ENCODE measurements at places on chromosomes 7 and 10.
A peak's percentile ranks its signal among the peaks of the same experiment; 100 is the strongest.

DNA sequence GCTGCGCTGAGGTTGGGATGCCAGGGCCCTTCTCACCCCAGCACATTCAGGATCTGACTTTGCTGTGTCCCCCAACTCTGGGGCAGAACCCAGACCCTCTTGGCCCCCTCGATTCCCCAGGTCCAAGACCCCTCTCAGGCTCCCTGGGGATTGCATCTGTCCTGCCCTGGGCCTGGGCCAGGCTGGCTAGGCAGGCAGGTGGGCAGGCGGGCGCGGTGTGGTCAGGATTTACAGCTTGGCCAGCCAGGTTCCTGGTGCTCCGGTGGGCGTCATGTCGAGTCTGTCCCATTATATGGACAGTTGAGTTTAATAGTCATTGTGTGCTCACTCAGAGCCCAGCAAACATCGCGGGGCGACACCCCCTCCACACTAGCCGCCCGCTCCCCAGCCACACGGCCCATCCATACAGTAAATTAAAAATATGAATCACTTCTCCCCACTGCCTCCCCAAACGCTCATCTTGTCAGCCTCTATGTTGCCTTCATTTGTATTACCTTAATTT, 23.5 kb downstream of the POLL start:
- no peak for DNase-seq

GRCh38 chr10:76049581-76050290, 618.3 kb downstream of the LRMDA start:
- DNase-seq: peak; percentile 21

DNA sequence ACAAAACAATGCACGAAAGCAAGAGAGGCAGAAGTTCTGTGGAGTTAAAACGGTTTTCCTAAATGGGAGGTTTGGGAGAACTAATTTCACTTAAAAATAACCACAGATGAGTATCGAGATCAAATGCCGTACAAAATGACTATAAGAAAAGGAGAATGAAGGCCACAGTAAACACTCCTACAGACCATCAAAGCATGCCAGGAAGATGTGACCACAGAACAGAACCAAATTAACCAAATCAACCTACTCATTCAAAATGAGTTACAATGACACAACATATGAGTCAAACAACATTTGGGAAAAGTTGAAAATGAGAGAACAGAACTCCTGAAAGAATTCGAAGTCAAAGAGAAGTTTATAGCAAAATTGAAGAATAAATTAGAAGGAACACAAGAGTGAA, 24.3 kb upstream of the DOCK1 start:
- DNase-seq: no peak

DNA sequence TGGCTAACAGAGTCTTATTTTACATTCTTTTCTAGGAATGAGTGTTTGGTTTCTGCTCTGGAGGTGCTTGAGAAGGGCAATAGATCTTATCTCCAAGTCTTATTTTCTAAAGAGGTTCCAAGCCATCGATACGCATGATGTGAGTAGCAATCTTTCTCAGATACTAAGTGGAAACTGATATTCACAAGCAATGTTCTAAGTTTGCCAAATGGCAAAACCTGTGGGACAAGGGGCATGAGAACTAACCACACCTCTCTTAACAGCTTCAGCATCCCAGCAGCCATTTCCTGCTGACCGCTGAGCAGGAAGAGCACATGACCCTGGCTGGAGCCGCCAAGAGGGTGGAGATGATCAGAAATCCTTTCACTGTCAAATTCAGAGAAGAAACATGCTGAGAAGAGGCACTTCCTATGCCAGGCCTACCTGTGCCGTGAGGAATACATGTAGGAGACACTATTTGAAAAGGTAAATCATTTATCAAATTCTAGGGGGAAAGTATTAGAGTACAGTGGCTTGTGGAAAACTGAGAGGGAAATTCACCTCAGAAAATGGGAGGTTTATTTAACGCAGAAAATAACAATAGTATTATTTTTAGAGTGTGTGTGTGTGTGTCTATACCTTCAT, 35.2 kb downstream of the CCDC71L start:
- DNase-seq: no peak

DNA sequence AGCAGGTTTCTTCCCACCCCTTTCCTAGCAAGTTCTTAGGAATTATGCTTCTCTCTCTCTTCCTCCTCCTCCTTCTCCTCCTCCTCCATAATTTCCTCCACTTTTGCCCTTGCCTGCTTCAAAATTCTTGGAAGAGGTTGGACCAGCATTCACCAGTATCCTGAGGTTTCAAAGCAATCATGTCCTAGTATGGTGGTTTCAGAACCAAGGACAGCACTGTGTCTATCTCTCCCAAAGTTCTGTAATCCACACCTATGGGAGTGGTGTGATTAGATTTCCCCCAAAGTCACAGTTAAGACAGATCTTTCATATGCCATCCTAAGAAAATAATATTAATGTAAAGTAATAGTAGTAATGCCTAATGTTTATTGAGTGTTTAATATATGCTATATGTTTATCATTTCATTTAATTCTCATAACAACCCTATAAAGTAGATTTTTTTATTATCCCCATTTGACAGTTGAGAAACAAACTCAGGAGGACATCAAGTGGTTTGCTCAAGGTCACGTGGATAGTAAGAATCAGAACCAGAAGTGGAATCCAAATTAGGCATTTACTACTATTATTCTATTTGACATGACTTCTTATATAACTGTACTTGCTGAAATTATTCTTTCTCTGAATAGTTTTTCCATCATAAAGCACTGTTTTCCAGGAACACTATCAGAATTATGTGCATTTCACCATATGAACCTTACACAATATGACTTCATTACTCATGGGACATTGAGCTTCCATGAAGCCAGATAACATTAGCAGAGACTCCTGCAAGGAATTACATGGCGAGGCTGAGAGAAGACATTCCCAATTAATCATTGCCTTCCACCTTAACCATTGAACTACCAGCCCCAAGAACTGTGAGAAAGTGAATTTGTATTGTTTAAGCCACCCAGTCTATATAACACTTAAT, 91.4 kb downstream of the IPMK start:
- DNase-seq: peak; percentile 29

DNA sequence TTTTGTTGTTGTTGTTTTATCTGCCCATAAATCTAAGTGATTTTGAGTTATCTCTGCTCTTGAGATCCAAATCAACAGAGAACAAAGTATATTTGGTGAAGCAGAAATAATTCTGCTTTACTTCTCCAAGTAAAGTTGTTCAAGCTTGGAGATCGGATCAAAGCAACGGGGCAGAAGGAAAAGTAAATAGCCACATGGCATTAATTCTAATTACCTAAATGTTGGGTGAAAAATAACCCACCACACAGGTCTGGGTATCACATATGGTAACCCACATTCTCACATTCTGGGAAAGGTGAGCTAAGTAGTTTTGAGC, 3.1 kb downstream of the NRP1 start:
- DNase-seq: no peak

DNA sequence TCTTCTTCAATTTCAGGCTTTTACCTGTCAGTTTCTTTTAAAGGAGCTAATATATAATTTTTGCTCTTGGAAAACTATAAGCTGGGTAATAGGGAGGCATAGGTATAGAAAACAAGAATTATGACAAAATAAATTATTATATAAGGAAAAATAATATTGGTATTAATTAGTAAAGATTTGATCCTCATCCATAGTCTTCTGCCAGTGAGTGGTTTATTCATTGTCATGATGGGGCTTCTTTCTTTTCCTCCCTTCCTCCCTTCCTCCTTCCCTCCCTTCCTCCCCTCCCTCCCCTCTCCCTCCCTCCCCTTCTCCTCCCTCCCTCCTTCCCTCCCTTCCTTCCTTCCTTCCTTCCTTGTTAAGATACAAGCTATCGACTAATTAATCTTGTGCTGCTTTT, 698.6 kb downstream of the SORCS3 start:
- DNase-seq: no peak

DNA sequence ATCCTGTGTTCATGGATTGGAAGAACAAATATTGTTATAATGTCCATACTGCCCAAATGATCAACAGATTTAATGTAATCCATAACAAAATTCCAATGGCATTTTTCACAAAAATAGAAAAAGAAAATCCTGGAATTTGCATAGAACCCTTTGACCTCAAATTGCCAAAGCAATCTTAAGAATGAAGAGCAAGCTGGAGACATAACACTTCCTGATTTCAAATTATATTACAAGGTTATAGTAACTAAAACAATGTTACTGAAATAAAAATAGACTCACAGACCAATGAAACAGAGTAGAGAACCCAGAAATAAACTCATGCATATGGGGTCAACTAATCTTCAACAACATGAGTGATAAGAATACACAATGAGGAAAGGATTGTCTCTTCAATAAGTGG, 302.5 kb downstream of the PHTF2 start:
- DNase-seq: peak; percentile 31

DNA sequence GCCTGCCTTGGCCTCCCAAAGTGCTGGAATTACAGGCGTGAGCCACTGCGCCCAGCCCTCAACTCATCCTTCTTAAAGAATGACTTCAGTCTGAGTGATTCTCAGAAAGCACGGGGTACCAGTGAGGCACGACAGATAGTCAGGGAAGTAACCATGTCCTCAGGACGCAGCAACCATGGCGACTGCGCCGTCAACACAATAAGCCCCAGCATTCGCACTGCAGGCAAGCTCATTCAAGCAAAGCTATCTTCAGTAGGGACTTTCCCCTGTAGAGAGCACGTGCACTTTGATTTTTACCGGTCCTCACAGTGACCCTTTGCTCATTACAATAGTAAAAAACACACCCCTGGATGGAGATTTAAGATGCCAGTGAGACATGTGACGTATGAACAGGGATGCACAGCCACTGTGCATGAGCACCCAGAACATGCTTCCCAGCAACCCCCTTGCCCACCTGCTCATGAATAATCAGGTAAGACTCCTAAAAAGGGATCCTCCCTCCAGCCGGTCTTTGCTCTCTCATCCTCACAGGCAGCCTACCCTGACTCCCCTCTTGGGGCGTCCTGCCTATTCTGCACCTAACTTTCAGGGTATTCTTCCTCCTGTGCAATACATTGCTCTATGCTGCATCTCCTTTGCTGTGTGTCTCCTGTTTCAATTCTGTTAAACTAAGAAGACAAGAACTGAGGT, 9.1 kb downstream of the WDR86 start:
- DNase-seq: no peak

DNA sequence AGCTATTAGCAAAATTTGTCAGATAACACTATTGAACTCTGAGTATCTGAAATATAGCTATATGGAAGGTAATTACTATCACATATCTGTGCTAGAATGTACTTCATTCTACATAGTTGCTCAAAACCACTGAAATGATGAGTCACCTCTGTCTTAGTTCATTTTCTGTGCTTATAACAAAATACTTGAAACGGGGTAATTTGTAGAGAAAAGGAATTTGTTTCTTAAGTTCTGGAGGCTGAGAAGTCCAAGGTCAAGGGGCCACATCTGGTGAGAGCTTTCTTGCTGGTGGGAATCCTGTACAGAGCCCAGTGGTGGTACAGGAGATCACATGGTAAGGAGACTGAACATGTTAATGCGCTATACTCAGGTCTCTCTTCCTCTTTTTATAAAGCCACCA, 41.9 kb upstream of the TNKS2 start:
- DNase-seq: peak; percentile 89

DNA sequence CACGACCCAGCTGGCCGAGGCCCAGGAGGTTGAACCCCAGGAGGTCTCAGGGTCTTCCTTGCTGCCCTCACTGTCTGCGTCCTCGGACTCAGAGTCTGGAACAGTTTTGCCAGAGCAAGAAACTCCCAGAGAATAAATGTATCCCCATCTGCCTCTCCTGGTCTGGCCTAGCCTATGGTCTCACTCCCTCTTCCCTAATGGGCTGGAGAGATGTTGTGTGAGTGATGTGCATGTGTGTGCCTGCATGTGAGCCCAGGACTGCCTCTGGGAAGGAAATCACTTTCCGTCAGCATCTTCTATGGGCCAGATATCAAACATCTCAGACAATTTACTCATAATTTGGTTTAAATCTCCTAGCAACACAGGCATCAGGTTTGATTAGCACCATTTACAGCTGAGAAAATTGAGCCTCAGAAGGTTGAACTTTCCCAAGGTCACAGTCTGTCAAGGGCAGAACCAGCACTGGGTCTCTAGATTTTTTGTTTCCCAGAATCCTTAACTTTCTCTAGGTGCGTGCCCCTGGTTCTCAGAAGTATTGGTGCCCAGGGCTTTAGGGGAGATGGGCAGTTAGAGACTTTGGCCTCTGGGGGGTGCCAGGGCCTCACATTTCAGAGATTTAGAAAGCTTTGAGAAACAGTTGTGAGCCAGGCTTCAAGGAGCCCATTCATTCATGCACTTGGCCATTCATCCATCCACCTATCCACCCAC, 4.9 kb downstream of the TMEM270 start:
- peak; percentile 67 for DNase-seq

- no peak for DNase-seq
These were observed 21.2 kb downstream of the LSMEM1 start for GRCh38 chr7:112501801-112502503.

GRCh38 chr7:112484671-112485167, 3.9 kb downstream of the LSMEM1 start:
- DNase-seq: peak; percentile 93

GRCh38 chr7:70178787-70179186, 580.5 kb downstream of the AUTS2 start:
- no peak for DNase-seq

- DNase-seq: no peak
These were observed 90.0 kb downstream of the PLXNA4 start for GRCh38 chr7:132486274-132486610.

GRCh38 chr10:132585732-132586722, 48.4 kb downstream of the INPP5A start:
- DNase-seq: no peak

- DNase-seq: no peak
These were observed 5.8 kb upstream of the ATP6V0E2 start for GRCh38 chr7:149867762-149868622.

DNA sequence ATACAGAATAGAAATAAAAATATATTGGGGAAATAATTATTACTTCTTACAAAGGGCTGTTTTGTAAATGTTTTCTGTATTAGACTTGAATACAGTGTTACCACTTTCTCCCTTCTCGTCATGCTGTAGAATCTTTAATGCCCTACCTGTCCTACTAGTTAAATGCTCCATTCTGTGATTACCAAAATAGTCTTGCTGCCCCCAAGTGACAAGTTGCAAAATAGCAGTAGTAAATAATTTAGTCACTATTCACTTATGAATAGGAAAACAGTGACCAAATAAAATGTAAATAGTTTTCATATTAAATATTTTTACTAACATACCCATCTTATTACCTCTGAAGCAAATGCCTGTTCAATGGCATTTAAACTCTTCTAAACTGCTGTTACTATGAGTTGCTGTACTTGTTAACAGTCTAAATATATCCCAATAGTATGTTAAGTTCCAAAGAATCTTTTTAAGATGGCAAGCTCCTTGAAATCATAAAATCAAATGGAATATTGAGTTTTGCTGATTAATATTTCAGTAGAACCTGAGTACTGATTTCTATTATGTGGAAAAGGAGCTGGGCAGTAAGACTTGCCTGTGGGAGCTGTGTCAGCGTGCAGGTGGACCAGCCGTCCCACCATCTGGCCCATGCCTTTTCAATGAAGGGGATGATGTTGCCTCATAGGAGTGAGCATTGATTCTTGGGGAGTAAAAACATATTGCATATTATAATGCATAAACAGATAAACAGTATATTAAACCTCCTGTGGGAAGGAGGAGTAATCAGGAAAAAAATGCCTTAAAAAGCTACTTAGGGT, 18.1 kb upstream of the OIT3 start:
- DNase-seq: peak; percentile 32
